RCC 7860 (cell line): ENCODE measurements at places on chromosomes 1 and 21.

DNA sequence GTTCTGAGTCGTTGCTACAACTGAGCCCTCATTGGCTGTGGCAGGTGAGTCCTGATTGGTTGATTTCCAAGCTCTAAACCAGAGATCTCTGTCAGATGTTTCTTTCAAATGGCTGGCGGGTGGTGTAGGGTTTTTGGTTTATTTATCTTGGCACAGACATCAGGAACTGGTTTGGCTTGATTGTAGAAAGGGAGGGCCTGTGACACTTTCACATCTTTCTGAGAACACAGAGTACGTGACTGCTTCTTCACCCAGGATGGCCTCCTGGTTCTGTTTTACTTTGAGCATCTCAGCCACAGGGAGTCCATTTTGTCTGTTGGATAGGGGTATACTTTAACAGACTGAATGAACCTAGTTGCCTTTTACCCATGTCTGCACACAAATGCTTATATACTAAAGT is 89.4 kb upstream of the GPR52 start:
- DNase-seq, result no peak

GRCh38 chr1:154975409-154976059 is 1.1 kb downstream of the CKS1B start:
- DNase-seq, result no peak

DNA sequence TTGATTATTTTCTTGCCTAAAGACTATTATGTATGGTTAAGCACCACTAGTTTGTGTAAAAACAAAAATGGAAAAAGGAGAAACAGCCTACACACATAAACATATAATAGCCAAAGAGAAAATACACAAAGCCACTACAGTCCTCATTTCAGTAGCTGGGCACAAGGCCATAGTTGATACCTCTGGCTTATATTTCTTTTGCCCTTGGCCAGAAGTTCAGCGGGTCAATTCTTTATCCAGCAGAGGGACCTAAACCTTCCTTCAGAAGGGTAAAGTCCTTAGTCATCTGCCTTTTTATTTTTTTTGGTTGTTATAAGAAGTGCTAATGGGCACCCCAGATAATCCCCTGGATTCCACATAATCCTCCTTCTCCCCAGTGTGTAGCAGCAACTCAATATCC is 134.1 kb downstream of the PIGK start:
- DNase-seq, result no peak

GRCh38 chr1:68151690-68152089 is 80.6 kb downstream of the WLS start:
- DNase-seq, result no peak

DNA sequence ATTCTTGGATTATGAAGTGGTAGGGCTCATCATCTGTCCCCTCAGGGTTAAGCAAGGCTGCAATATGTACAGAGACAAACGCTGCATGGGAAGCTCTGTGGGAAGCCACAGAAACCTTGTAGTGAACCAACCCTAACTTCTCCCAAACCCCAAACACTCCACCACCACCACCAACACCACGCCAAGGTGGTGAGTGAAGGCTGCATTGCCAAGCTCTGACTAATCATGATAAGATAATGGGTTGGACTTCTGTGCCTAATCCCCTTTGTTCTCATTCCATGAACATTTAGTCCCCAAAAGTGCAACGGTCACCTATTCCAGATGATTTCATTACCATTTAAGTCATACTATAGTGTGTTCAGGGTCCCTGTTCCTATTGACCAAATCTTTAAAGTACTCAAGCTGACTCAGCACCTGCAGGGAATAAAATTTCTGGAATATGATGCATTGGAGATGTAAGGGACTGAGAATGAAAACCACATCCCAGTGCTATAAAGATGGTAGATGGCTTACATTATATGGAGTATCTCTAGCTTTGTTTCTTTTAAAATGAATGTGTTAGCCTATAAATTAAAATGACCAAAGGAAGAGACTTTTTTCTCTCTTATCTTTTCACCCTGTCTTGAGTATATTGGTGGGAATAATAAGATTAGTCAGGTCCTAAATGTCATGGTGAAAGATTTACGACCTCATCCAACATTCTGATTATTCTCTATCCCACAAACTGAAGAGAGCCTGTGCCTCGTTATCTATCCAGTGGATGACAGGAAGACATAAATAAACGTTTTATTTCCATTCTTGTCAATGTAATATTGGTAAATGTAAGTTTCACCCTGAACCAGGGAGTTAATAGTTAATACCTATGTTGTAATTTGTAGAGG is 22.6 kb upstream of the PLD5 start:
- peak; percentile 93 for DNase-seq
